H1 (cell line): ENCODE measurements at places on chromosomes 2 and 18. TPM values are rescaled to one million over a fixed set of nuclear protein-coding genes. Genes with fewer than 3 reads are reported as not detected.

DNA sequence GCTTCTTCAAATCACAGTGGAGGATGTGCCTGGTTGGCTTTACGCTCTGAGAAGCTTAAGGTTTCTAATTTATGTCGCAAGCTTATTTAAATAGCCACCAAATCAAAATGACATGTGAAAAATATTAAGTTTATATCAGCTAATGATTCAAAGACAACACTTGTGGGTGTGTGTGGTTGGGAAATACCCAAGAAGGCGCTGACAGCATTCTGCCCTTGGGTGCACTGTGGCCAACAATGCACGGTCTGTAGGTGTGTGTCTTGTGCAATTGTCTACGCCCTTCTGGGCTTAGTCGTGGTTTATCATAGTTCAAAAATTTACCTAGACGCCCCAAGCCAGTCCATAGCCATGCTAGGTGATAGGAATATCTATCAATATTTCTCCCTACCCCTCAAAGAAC lies 60.9 kb downstream of the KCTD1 start:
- DNase-seq: no peak

DNA sequence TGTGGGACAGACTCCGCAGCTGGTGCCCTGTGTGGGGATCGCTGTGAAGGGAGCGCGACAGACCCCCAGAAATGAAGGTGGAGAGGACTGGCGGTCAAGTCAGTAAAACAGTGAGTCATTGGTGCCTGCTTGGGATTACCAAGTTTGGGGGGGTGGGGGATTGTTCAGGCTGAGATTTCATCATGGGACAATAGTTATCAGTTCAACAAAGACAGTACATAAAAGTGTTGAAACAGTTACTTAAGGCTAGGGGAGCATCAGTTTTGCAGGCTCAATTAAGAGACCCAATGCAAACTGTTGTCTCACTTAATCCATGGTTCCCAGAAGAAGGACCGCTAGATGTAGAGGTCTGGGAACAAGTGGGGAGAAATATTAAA lies 42.4 kb upstream of the PDK1 start:
- DNase-seq: no peak

DNA sequence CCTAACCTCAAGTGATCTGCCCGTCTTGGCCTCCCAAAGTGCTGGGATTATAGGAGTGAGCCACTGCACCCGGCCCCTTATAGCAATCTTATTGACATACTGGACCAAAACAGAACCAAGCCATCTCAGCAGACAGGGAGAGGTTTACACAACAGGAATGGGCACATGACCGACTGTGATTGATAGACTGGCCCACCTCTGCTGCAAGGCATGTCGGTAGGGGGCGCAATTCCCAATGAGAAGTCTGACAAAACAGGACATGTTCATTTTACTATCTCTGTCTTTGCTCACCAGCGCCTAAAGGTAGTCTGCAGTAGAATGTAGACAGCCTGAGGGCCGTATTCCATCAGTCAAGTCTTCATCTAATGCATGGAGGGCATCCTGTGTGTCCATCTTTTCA lies 2.0 kb downstream of the LYPD6B start:
- DNase-seq: peak; percentile 34

DNA sequence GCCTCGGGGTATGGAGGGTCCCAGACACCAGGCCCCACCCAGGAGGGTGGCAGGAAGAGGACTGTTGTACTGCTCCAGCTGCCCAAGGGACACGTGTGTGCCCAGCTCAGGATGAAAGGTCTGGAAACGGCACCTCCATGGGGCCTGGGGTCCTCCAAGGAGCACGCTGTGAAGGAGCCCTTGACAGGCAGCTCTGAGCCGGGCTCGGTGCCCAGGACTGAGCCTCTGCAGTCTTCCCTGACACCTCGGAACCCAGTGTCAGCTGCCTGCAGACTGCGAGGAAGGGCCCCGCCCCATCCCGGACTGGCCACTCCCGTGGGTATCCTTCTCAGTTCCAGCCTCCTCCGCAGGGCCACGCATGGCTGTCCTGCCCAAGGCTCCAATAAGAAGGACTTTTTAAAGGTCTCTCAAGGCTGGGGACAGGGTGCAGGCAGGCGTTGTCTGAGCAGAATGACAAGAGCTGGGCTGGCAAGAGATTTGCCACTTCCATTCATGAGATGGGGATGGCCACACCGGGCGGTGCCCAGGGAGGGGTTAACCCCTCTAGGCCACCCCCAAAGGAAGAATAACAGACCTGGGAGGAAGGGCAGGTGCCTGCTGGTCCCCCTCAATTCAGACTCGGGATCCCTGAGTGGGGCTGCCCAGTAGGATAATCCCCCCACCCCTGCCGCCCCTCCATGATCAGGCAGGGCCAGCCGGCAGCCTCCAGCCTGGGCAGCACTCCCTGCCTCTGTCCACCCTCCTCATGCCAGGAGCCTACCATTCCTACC lies 8.9 kb downstream of the ECEL1 start:
- DNase-seq: no peak

The MZT2A gene
- total RNA-seq: 116 and 123 TPM in 2 replicates

The PNPT1 gene
- total RNA-seq: 40.2 and 43.2 TPM in 2 replicates

GRCh38 chr2:102258025-102258385 lies 53.4 kb upstream of the IL1RL1 start:
- no peak for DNase-seq

- DNase-seq: no peak
Observed at GRCh38 chr2:70994009-70994698, 519 bp downstream of the TEX261 start.

The UPP2 gene
- not detected in 2 replicates for total RNA-seq
